ENCODE measurements at places on chromosomes 13 and 19. TPM values are rescaled to one million over a fixed set of nuclear protein-coding genes. Genes with fewer than 3 reads are reported as not detected.

The PRR12 gene
- 10.9 TPM for total RNA-seq

The CFAP97D2 gene
- total RNA-seq: not detected

The CEACAM16 gene
- not detected for total RNA-seq

The ONECUT3 gene
- 0.28 TPM for total RNA-seq

The ZNF135 gene
- 1.0 TPM for total RNA-seq

The ZNF577 gene
- total RNA-seq: 5.0 TPM

The CYP2S1 gene
- total RNA-seq: 24.9 TPM

The ZNF586 gene
- 9.7 TPM for total RNA-seq

The ERICH4 gene
- total RNA-seq: not detected

The PNKP gene
- 59.7 TPM for total RNA-seq

All from airway epithelial cell (primary cell).